ENCODE measurements at places on chromosomes 1 and 21.

DNA sequence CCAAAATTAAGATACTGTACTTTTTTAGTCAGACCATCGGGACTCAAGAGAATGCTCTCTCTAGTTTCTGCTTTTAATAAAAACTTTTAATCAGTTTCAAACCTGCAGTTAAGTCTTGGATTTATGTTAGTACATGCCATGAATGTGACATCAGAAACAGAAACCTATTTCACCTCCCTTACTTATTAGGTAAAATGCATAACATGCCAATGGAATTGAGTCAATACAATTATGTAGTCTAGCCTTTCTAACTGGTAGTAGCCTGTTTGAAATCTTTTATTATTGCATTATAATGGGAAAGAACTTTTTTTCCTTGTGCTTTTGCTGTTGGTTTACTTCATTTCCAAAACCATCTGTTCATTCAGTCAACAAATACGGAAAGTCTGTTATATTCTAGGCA is 4.8 kb downstream of the PHACTR4 start:
- no peak for DNase-seq

- no peak for DNase-seq
Observed at GRCh38 chr1:23389837-23390321, 20.2 kb upstream of the ZNF436 start.

- DNase-seq, result no peak
Observed at GRCh38 chr1:80989455-80989854, 811.3 kb upstream of the ADGRL2 start.

GRCh38 chr1:32696041-32696440 is 6.5 kb downstream of the SYNC start:
- no peak for DNase-seq

- no peak for DNase-seq
Observed at GRCh38 chr1:239361403-239361802, 25.0 kb upstream of the CHRM3 start.

DNA sequence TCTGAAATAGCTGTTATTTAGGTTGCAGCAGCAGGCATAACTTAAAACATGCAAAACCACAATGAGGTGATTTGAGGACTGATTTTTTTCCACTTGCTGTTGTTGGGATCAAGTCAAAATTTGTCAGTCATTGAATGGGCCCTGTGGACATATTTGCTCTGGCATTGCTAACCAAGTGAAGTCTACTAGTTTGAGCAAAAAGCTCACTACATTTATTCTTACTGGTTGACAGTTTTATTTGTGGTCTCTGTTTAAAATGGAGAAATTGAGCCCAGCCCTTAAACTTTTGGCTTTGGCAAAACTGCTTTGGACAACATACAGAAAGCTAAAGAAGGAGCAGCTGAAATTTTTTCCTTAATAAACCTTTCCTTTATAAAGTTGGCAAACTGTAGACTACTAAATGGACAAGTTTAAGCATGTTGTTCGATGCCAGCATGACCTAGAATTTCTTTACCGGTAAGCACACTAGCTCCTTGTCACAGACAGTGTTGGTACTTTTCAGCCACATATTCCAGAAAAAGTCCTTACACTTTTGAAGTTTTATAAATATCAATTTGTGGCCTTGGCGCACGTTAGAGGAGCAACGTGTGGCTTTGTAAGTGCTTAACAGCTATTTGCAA is 234.6 kb downstream of the USP25 start:
- DNase-seq, result no peak

DNA sequence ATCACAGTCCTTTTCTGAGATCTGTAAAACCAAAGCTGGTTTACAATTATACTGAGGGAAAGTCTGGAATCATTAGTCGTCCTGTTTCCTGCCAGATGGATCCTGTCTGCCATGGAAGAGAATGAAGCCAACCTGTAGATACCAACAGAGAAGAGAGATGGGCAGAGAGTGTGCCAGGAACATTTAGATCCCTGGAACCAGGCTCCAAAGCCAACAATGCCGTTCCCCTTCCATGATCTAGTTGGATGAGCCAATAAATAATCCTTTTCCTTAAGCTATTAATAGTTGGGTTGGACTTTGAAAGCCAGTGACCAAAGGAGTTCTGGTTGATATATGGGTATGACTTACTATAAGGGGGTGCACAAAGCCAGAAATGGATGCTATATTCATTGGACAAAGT is 15.0 kb downstream of the CAPN8 start:
- DNase-seq, result no peak

DNA sequence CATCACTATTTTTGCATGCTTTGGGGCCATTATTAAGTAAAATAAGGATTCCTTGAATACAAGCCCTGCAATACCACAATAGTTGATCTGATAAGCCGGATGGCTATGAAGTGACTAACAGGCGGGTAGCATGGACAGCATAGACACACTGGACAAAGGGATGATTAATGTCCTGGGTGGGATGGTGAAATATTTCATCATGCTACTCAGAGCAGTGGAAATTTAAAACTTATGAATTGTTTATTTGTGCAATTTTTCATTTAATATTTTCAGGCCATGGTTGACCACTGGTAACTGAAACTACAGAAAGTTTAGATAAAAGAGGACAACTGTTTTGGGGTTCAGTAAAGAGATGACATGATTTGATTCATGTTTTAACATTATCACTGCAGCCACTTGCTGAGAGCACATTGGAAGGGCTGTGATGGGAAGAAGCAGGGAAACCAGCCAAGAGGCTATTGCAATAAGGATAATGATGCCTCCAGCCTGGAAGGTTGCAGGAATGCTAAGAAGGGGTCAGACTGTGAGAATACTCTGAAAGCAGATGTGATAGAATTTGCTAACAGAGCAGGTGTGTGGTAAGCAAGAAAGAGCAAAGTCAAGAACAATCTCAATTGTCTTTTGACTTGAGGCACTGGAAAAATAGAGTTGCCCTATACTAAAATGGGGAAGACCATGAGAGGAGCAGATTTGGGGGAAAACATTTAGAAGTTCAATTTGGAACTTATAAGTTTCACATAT is 62.5 kb upstream of the TNFSF4 start:
- DNase-seq, result no peak

DNA sequence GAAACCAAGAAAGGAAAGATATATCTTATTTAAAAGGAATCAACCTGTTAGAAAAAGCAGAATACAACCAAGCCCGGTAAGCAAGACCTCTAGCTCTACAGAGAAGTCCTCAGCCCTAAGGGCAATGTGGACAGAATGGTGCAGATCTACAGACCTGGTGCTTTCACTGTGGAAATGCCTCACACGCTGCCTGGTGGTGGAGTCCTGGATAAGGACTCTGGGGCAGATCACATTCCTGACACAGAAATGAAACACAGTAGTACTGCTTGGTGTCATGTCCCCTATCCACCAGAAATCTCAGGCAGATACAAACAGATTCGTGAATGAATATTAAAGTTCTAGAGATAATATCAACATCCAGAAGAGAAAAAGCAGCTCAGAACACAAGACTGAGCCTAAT is 6.8 kb downstream of the CNN3 start:
- no peak for DNase-seq

GRCh38 chr1:57485643-57486042 is 61.8 kb upstream of the DAB1 start:
- no peak for DNase-seq

DNA sequence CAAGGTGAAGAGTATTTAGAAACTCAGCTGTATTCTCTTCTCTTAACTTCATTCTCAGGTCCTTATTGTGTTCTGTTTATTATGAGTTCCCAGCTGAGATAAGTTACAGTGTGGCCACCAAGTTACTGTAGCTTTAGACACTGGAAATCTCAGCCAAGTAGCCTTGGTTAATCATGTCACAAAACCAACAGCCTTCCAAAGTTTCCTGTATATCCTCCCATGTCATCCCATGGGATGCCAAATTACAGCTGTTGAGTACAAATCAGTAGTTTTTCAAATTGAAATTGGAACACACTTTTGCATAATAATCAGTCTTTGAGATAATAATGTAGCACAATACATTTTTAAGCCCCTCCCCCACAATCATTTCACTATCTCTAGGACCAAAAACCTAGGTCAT is 10.7 kb downstream of the ADAMTS5 start:
- no peak for DNase-seq

DNA sequence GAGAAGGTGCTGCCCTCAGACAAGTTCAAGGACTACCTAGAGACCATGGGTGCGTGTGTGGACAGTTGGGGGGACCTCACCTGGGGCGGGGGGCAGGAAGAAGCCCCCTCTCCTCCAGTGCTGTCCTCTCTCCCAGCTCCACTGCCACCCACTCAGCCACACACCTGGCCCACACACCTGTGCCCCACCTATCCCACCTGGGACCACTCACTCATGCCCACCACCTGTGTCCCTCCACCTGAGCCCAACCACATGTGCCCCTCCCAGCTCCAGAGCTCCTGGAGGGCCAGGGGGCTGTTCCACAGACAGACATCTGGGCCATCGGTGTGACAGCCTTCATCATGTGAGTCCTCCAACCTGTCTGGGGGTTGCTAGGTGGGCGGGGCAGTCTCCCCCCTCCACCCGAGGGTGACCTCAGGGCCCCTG is 29.0 kb downstream of the TRIM11 start:
- DNase-seq, result no peak

- no peak for DNase-seq
Observed at GRCh38 chr1:41855713-41856112, 63.0 kb downstream of the HIVEP3 start.

DNA sequence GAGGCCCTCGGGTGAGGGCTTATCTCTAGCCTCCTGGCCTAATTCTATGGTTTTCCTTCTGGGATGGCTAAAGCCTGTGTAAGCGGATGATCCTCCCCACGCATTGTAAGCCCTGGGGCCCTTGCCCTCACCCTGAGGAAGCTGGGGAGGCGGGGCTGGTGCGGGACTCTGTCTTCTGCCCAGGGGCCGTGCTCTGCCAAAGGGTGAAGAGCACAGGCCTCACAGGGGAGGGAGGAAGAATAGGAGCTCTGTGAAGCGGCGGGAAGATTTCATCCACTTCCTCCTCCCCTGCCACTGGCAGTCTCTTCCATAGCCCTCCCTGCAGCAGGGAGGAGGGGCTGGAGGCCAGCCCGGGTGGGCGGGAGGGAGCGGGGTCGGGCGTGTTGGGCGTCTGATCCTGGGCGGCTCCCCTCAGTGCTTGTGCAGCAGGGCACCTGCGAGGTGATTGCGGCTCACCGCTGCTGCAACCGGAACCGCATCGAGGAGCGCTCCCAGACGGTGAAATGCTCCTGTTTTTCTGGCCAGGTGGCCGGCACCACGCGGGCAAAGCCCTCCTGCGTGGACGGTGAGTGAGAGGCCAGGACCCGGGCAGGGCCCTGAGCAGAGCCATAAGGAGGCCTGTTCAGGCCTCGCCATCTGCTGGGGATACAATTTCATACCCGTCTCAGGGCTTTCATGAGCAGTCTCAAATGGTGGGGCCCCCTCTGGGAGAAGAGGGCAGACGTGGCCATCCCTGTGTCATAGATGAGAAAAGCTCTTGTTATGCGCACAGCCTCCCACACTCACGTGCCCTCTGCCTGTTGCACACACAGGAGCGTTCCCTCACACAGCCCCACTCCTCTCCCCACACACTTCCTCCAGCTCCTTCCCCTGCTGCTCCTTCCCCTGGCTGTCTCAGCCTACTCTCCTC is 7.7 kb upstream of the PPM1J start:
- no peak for DNase-seq

DNA sequence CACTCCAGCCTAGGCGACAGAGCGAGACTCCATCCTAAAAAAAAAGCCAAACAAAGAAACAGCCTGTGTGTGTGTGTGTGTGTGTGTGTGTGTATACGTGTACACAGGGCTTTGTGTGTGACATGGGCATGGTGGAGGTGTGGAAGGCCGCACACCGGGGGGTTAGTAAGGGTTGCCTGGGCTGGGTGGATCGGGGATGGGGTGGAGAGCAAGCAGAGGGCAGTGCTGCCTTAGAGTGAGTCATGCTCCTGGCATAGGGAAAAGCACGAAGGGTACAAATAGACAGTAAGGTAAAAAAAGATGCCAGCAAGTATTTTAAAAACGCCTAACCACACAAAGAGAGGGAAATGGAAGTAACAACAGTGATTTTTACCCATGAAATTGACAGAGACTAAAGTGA is 6.2 kb downstream of the PRMT2 start:
- DNase-seq, result no peak

GRCh38 chr1:2275796-2276536 is 47.8 kb downstream of the SKI start:
- no peak for DNase-seq

GRCh38 chr1:93349231-93350135 is 3.8 kb downstream of the DR1 start:
- DNase-seq, result no peak

- no peak for DNase-seq
Observed at GRCh38 chr21:38811257-38811656, 5.5 kb downstream of the ETS2 start.

DNA sequence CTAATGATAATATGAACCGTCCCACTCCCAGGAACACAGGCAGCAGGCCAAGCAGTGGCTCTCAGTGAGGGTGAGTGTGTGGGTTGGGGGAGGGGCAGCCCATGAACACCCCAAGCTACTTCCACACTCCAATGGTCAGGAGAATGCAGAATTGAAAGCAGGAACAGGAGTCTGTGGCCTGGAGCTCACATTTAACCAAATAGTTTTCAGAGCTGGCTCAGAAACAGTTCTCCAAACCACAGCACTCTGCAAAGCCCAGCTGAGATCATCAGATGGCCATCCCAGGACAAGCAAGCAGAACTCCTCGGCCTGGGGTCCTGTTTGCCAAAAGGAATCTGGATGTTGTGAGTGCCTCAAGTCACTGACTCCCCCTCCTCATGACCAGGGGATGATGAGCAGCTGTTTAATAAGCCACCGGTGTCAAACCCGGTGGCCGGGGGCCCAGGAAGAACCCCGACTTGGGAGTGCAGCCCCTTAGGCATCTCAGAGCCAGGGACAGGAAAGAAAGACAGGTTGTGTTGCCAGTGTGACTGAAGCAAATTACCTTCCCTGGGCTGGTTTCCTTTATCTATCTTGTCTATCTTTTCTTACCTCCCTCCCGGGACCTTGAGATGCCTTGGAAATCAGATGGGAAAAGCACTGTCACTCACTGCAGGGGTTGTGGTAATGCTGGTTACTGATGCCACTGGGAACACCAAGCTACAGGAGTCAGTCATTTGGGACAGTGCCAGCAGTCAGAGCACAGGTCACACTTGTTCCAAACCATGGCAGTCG is 20.4 kb downstream of the DEGS1 start:
- no peak for DNase-seq

DNA sequence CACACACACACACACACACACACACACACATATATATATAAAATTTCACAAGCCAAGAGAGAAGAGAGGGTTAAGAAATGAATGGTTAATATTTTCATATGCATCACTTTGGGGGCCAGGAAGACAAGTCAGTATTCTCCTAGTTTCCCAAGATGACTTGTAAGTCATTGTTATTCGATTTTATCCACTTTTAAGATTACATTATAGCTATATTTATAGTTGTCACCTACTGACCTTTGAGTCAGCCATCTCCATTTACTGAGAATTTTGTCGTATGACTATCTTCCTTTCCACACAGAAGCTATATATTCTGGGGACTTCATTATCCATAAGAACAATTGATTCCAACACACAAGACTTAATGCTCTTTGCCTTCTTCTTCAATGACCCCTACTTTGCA is 8.9 kb downstream of the LYST start:
- no peak for DNase-seq

Measured in stimulated activated CD4-positive, alpha-beta T cell treated with anti-CD3 and anti-CD28 coated beads, Interleukin-2, amount 100 ng/mL, for 4 hours (primary cell).